Articular chondrocyte of knee joint (primary cell): ENCODE measurements at places on chromosomes 6 and 20. TPM values are rescaled to one million over a fixed set of nuclear protein-coding genes. Genes with fewer than 3 reads are reported as not detected.

The TBC1D20 gene
- total RNA-seq, result 45.4 and 45.5 TPM in 2 replicates

The CDSN gene
- not detected in 2 replicates for total RNA-seq

The HLA-DMB gene
- total RNA-seq, result 0.11 TPM in 1 of 2 replicates, not detected in the other

The ITPR3 gene
- total RNA-seq, result 68.0 and 88.5 TPM in 2 replicates

The BTNL2 gene
- total RNA-seq, result not detected in 2 replicates

The RIPPLY2 gene
- total RNA-seq, result under 0.01 and 0.43 TPM in 2 replicates

The C20orf144 gene
- total RNA-seq, result 0.13 TPM in 1 of 2 replicates, not detected in the other

The SH3BGRL2 gene
- 2.9 and 5.1 TPM in 2 replicates for total RNA-seq

The RALGAPB gene
- 41.4 and 42.5 TPM in 2 replicates for total RNA-seq

The INSM1 gene
- not detected in 2 replicates for total RNA-seq

The ZNF831 gene
- not detected in 2 replicates for total RNA-seq

The NNAT gene
- total RNA-seq, result 0.13 and 0.32 TPM in 2 replicates

The STMN3 gene
- total RNA-seq, result 9.8 and 11.6 TPM in 2 replicates

The MPIG6B gene
- total RNA-seq, result not detected in 2 replicates

The POU5F1 gene
- 0.65 and 0.97 TPM in 2 replicates for total RNA-seq

The RUNX2 gene
- total RNA-seq, result 0.91 and 1.1 TPM in 2 replicates

The CLDN20 gene
- total RNA-seq, result not detected in 2 replicates

The NRSN1 gene
- not detected in 2 replicates for total RNA-seq

The FAM184A gene
- total RNA-seq, result 0.65 and 1.8 TPM in 2 replicates

The RIPOR3 gene
- 0.76 and 0.78 TPM in 2 replicates for total RNA-seq

The RAB44 gene
- total RNA-seq, result under 0.01 and 0.13 TPM in 2 replicates

The KCNQ2 gene
- total RNA-seq, result under 0.01 TPM in 1 of 2 replicates, not detected in the other

The FABP7 gene
- total RNA-seq, result not detected in 2 replicates

The TNFRSF6B gene
- total RNA-seq, result 2.9 and 5.4 TPM in 2 replicates

The CTNNBL1 gene
- total RNA-seq, result 21.6 and 24.0 TPM in 2 replicates

The HLA-DQB1 gene
- 0.32 TPM in 1 of 2 replicates, not detected in the other for total RNA-seq

The EPPIN gene
- not detected in 2 replicates for total RNA-seq

The DNAJC5 gene
- 41.2 and 41.3 TPM in 2 replicates for total RNA-seq

The MLN gene
- not detected in 2 replicates for total RNA-seq

The BTN1A1 gene
- not detected in 2 replicates for total RNA-seq

The ID4 gene
- total RNA-seq, result 44.0 and 49.3 TPM in 2 replicates

The SLC29A1 gene
- total RNA-seq, result 25.9 and 29.4 TPM in 2 replicates

The CST1 gene
- total RNA-seq, result not detected in 2 replicates

The OTOR gene
- not detected in 2 replicates for total RNA-seq

The TMEM244 gene
- not detected in 2 replicates for total RNA-seq

The ZNF311 gene
- total RNA-seq, result 1.8 and 2.1 TPM in 2 replicates

The MEI4 gene
- under 0.01 TPM in 2 replicates for total RNA-seq

The RAMACL gene
- 7.5 and 7.7 TPM in 2 replicates for total RNA-seq

The CEP162 gene
- 20.0 and 22.2 TPM in 2 replicates for total RNA-seq

The REM1 gene
- total RNA-seq, result 0.76 and 0.78 TPM in 2 replicates

The DUSP15 gene
- 1.5 and 1.6 TPM in 2 replicates for total RNA-seq

The OPRM1 gene
- total RNA-seq, result not detected in 2 replicates

The PRICKLE4 gene
- 0.65 TPM in 1 of 2 replicates, not detected in the other for total RNA-seq
